ENCODE measurements at places on chromosomes 2 and 18. TPM values are rescaled to one million over a fixed set of nuclear protein-coding genes. Genes with fewer than 3 reads are reported as not detected.

DNA sequence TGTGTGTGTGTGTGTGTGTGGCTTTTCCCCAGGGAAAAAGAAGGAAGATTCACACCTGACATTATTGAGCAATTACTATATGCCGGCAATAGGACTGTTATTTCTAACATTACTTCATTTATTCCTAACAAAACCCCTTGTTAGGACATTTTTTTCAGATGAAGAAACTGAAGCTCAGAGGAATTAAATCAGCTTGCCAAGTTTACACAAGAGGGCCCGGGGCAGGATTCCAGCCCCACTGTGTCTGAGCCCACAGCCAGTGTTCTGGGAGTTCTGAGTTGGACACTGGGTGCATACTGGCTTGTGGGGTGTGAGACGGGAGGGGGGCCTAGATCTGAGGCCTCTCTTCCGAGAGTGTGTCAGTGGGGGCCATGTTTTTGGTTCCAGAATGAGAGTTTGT is 9.9 kb downstream of the TOGARAM2 start:
- H3K4me1 ChIP-seq = peaks cover 9% of the 10 kb centered on the region
- H3K36me3 ChIP-seq = no peaks in the 10 kb centered on the region
- H3K27me3 ChIP-seq = no peaks in the 10 kb centered on the region
- H3K27ac ChIP-seq = no peak overlapping the region
- no peak overlapping the region for H3K4me3 ChIP-seq
- DNase-seq = no peak

DNA sequence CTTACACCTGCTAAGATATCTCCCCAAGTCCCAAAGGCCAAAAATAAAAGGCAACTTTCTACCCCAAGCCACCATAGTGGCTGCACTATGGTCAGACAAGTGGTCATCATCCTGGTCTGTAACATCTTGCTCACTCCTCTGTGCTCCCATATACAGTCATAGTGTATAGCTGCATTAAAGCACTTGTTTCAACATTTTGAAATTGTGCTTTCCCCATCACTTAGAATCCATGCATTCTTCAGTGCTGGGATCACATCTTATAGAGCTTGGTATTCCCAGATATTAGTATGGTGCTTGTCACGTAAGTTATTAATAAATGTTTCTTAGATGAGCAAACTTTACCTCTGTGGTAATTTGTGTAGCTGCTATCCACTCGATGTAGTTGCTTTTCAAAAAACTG is 40.4 kb upstream of the CDC42EP3 start:
- H3K27ac ChIP-seq = peak overlapping the region; percentile 3
- no peaks in the 10 kb centered on the region for H3K27me3 ChIP-seq
- H3K4me3 ChIP-seq = no peak overlapping the region

GRCh38 chr2:207458582-207458981 is 71.2 kb upstream of the CREB1 start:
- H3K4me3 ChIP-seq = no peak overlapping the region
- H3K36me3 ChIP-seq = no peaks in the 10 kb centered on the region
- H3K27me3 ChIP-seq = no peaks in the 10 kb centered on the region
- no peak for DNase-seq
- H3K4me1 ChIP-seq = no peaks in the 10 kb centered on the region

GRCh38 chr2:121099329-121100290 is 185.4 kb downstream of the TFCP2L1 start:
- peaks cover 26% of the 10 kb centered on the region for H3K27me3 ChIP-seq
- H3K4me3 ChIP-seq = no peak overlapping the region
- no peaks in the 10 kb centered on the region for H3K36me3 ChIP-seq
- no peak overlapping the region for H3K27ac ChIP-seq

GRCh38 chr18:32158108-32158624 is 31.7 kb upstream of the MEP1B start:
- H3K4me3 ChIP-seq = peak overlapping the region; percentile 54
- no peaks in the 10 kb centered on the region for H3K36me3 ChIP-seq
- H3K4me1 ChIP-seq = no peaks in the 10 kb centered on the region

- H3K4me3 ChIP-seq = no peak overlapping the region
- peaks cover 20% of the 10 kb centered on the region for H3K4me1 ChIP-seq
- H3K36me3 ChIP-seq = no peaks in the 10 kb centered on the region
- DNase-seq = no peak
- no peak overlapping the region for H3K27ac ChIP-seq
Observed at GRCh38 chr18:75473316-75473715, 45.8 kb upstream of the SMIM21 start.

- no peak overlapping the region for H3K27ac ChIP-seq
- no peaks in the 10 kb centered on the region for H3K4me1 ChIP-seq
- no peak overlapping the region for H3K4me3 ChIP-seq
- no peaks in the 10 kb centered on the region for H3K27me3 ChIP-seq
- no peaks in the 10 kb centered on the region for H3K36me3 ChIP-seq
Observed at GRCh38 chr2:186709529-186710450, 15.9 kb downstream of the FAM171B start.

- no peak overlapping the region for H3K27ac ChIP-seq
- H3K4me1 ChIP-seq = peaks cover 12% of the 10 kb centered on the region
- H3K36me3 ChIP-seq = no peaks in the 10 kb centered on the region
- DNase-seq = no peak
Observed at GRCh38 chr2:183060571-183061231, 17.8 kb upstream of the DUSP19 start.

DNA sequence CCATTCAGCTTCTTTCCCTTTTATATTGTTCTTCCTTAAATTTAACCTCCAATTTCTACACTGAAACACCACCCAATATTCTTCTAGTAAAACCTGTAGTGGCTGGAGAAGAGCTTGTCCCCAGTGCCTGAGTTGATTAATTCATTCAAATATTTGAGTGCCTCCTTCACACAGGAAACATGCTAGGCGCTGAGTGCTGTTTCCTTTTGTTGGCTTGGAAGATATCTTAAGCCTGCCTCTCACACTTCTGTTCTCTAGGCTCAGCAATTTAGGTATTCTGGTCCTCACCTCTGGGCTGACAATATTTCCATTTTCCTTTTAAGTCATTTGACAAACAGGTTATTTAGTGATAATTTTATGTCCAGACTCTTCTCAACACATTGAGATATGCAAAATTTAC is 185.4 kb downstream of the SETBP1 start:
- H3K4me3 ChIP-seq = no peak overlapping the region
- no peaks in the 10 kb centered on the region for H3K36me3 ChIP-seq

DNA sequence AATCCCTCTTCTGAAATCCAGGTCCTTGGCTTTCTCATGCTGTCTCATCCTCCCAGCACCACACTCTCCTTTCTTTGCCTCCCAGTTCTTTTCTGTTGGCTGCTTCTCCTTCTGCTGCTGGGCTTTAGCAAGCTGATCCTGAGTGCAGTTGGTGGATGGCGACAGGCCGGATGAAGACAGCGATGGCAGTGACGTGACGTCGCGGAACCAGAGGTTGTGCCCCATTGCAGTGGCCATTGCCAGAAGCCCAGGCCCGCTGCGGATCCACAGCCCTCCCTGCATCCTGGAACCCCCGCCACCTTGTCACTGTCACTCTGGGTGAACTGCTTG is 75.2 kb downstream of the EIPR1 start:
- H3K36me3 ChIP-seq = peaks cover 5% of the 10 kb centered on the region
- no peaks in the 10 kb centered on the region for H3K27me3 ChIP-seq
- no peak for DNase-seq
- H3K4me3 ChIP-seq = no peak overlapping the region

GRCh38 chr2:14626873-14627272 is 5.6 kb upstream of the LRATD1 start:
- H3K4me3 ChIP-seq = no peak overlapping the region
- H3K27ac ChIP-seq = no peak overlapping the region
- DNase-seq = peak; percentile 29
- H3K4me1 ChIP-seq = peaks cover 6% of the 10 kb centered on the region
- no peaks in the 10 kb centered on the region for H3K36me3 ChIP-seq
- H3K27me3 ChIP-seq = no peaks in the 10 kb centered on the region

- peaks cover 65% of the 10 kb centered on the region for H3K27me3 ChIP-seq
- H3K4me3 ChIP-seq = no peak overlapping the region
- no peak for DNase-seq
Observed at GRCh38 chr2:175441181-175441761, 259.8 kb upstream of the ATP5MC3 start.

GRCh38 chr2:138373993-138374408 is 127.6 kb upstream of the SPOPL start:
- H3K36me3 ChIP-seq = no peaks in the 10 kb centered on the region
- no peaks in the 10 kb centered on the region for H3K4me1 ChIP-seq
- H3K27me3 ChIP-seq = no peaks in the 10 kb centered on the region
- no peak overlapping the region for H3K4me3 ChIP-seq

DNA sequence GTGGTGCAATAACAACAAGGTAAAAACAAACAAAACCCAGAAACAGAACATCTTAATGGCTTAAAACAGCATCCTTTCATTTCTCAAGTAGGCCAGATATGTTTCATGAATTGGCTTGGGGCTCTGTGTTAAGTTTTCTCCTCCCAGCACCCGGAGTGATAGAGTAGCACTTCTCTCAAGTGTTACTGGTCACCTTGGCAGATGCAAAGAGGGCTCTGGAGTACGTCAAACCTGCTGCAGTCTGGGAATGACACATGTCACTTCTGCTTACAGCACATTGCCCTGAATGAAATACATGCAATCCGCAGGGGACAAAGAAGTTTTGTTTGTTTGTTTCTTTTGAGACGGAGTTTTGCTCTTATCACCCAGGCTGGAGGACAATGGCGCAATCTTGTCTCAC is 639.3 kb downstream of the CNTNAP5 start:
- H3K4me3 ChIP-seq = no peak overlapping the region
- DNase-seq = no peak
- H3K36me3 ChIP-seq = no peaks in the 10 kb centered on the region
- no peak overlapping the region for H3K27ac ChIP-seq
- H3K4me1 ChIP-seq = no peaks in the 10 kb centered on the region

DNA sequence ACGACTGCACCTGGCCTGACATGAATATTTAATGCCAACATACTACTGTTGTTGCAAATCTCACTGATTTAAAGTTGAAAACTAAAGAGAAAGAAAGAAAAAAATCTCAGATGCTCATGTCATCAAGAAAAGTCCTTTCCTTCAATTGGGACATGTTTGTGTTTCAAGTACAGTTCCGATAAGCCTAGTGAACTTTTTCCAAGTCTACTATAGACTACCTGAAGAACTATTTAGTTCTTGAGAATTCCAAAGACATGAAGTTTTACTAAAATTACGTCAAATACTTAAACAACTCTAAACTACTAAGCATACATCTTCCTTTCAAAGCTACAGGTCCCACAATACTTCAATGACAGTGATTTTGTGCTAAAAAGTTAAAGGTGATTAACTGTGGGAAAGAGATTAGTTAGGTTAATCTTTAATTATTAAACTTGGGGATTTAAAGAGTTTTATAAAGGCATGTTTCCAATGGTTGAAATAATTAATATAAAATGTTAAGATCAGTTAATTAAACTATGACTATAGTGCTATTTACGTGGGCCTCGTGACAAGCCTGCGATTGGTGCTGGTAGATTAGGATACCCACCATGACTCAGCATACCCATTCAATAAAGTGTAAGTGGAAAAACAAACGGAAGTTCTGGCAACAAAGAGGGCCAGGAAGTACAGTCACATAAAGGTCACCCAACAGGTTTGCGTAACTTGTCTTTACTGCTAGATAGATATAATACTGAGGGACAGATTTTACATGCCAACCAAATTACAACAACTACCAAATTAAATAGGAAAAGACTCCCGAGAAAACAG is 55.5 kb downstream of the SEPTIN10 start:
- peaks cover 64% of the 10 kb centered on the region for H3K4me1 ChIP-seq
- H3K27me3 ChIP-seq = no peaks in the 10 kb centered on the region
- H3K4me3 ChIP-seq = no peak overlapping the region
- DNase-seq = peak; percentile 97
- H3K27ac ChIP-seq = peak overlapping the region; percentile 94

DNA sequence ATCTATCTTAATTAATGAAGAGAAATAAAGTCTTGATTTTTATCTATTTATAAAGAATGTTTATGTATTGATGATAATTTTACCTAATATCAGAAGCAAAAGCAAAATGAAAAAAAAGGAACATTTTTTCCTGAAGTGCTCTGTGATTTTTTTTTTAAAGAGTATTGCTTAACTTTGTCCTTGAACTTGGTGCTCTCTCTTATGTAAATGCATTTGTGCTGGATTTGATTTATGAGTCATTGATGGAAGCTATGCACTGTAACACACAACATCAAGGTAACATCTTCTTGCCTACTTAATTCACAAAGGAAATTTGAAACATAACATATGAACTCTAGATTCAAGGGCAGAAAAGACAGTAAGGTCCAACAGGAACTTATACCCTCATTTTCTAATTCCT is 312.9 kb upstream of the CDH19 start:
- DNase-seq = no peak
- no peaks in the 10 kb centered on the region for H3K27me3 ChIP-seq
- H3K36me3 ChIP-seq = no peaks in the 10 kb centered on the region
- H3K4me1 ChIP-seq = no peaks in the 10 kb centered on the region

COLEC12 gene
- total RNA-seq = not detected

CSRNP3 gene
- total RNA-seq = 8.3 TPM

SP140 gene
- 1.7 TPM for total RNA-seq

WNT6 gene
- total RNA-seq = not detected

ZC3H6 gene
- 1.3 TPM for total RNA-seq

OBSL1 gene
- total RNA-seq = 148 TPM

SPP2 gene
- not detected for total RNA-seq

IL36RN gene
- total RNA-seq = not detected
